A549 treated with ZK216348 at 1 μM for 4 hours (cell line): ENCODE measurements at places on chromosomes 5 and 9. TPM values are rescaled to one million over a fixed set of nuclear protein-coding genes. Genes with fewer than 3 reads are reported as not detected.

SHC3 gene
- 0.36 to 0.58 TPM (median 0.47 TPM) in 5 replicates for total RNA-seq

BAAT gene
- 0.42 to 0.57 TPM (median 0.51 TPM) in 5 replicates for total RNA-seq

FAF2 gene
- 44.2 to 53.4 TPM (median 47.5 TPM) in 5 replicates for total RNA-seq

SPATA31D4 gene
- total RNA-seq, result not detected in 5 replicates

PCDHB9 gene
- total RNA-seq, result not detected in 5 replicates

TMEM215 gene
- total RNA-seq, result not detected in 5 replicates

STK32A gene
- total RNA-seq, result 0.20 to 0.74 TPM (median 0.29 TPM) in 5 replicates

PSIP1 gene
- 45.3 to 90.4 TPM (median 58.2 TPM) in 5 replicates for total RNA-seq

FGF10 gene
- total RNA-seq, result not detected in 5 replicates

PURA gene
- total RNA-seq, result 3.9 to 6.4 TPM (median 5.4 TPM) in 5 replicates

KYAT1 gene
- 8.1 to 10.6 TPM (median 10.2 TPM) in 5 replicates for total RNA-seq
